Peyer's patch (tissue), 4 donors: ENCODE measurements at places on chromosomes 2 and 18. TPM values are rescaled to one million over a fixed set of nuclear protein-coding genes. Genes with fewer than 3 reads are reported as not detected.
A peak's percentile ranks its signal among the peaks of the same experiment; 100 is the strongest.

GRCh38 chr2:239297142-239298004, 103.4 kb downstream of the HDAC4 start:
- no peaks in the 10 kb centered on the region for H3K27me3 ChIP-seq
- peak; percentile 44 for DNase-seq
- H3K36me3 ChIP-seq: no peaks in the 10 kb centered on the region

GRCh38 chr18:43542016-43542415, 264.7 kb upstream of the SYT4 start:
- H3K36me3 ChIP-seq: no peaks in the 10 kb centered on the region
- H3K27me3 ChIP-seq: no peaks in the 10 kb centered on the region
- DNase-seq: no peak
- H3K27ac ChIP-seq: no peak overlapping the region
- no peak overlapping the region for H3K4me3 ChIP-seq

DNA sequence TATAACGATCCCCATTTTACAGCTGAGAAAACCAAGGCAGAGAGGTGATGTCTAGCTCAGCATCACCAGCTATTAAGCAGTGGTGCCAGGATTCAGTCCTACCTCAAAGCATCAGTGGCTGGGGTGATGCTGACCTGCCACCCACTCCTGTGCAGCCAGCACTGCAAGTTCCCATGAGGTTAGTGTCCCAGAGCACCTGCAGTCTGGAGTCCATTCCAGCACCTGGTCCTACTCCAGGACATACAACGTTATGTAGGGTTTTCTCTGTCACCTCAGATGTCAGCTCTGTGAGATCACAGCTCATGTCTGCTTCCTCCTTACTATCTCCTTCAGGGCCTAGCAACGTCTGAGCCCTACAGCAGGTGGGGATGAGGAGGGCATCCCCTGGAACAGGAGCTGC, 328.0 kb upstream of the HS6ST1 start:
- H3K4me3 ChIP-seq: no peak overlapping the region
- H3K4me1 ChIP-seq: no peaks in the 10 kb centered on the region
- no peak overlapping the region for H3K27ac ChIP-seq
- no peaks in the 10 kb centered on the region for H3K36me3 ChIP-seq
- DNase-seq: no peak
- H3K27me3 ChIP-seq: no peaks in the 10 kb centered on the region

DNA sequence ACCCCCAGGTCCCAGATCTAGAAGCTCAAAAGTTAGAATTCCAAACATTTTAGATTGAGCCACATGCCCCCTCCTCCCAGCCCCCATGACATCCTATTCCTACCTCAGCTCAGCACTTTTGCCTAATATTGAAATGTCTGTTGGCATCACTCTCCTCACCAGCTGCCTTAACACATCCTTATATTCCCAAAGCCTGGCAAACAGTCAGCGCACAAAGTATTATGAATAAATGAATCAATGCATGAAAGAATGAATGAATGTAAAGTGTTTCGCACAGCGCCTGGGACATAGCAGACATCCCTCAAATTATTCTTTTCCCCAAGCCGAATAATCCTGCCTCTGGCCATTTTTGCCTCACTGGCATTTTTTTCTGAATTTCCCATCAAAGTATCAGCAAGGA, 175.8 kb downstream of the TNS1 start:
- H3K4me3 ChIP-seq: no peak overlapping the region
- H3K27ac ChIP-seq: no peak overlapping the region
- H3K27me3 ChIP-seq: no peaks in the 10 kb centered on the region
- no peaks in the 10 kb centered on the region for H3K36me3 ChIP-seq
- no peak for DNase-seq

GRCh38 chr2:1829796-1830195, 85.5 kb upstream of the PXDN start:
- DNase-seq: no peak
- no peaks in the 10 kb centered on the region for H3K36me3 ChIP-seq
- H3K27ac ChIP-seq: no peak overlapping the region
- H3K4me3 ChIP-seq: no peak overlapping the region

DNA sequence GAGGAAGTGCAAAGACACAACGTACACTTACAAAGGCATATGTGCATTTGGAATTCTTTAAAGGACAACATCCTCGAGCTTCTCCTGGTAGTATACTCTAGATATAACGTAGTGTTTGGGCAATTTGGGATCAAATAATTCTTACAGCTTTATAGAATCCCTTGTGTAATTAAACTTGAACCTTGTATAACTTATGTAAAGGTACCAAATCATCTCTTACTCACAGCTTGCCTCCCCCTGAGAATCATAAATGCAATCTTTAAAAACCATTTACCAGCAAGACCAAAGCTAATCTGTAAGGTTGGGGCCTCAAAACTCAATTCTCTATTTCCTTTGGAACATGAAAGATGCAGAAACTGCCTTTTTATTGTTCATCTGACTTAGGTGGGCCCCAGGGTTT, 12.2 kb upstream of the TNP1 start:
- H3K4me3 ChIP-seq: no peak overlapping the region
- no peaks in the 10 kb centered on the region for H3K4me1 ChIP-seq
- DNase-seq: no peak
- no peak overlapping the region for H3K27ac ChIP-seq

DNA sequence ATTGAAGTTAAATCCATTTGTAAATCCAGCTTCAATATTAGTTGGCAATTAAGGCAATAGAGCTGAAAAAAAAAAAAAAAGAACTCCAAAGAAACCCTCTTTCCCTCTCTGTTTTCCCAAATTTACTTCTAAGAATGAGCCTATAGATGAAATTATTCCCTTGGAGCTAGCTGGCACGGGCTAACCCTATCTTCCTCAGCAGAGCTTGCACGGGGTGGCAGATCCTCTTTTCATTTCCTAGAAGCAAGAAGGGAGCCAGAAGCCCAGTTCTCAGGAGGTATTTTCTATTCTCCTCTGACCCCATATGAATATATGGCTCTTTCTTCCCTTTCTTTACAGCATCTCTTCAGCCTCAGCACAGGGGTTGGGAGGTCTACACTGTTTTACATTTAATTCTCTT, 426.0 kb downstream of the TGIF1 start:
- no peak overlapping the region for H3K4me3 ChIP-seq
- no peak for DNase-seq
- H3K36me3 ChIP-seq: no peaks in the 10 kb centered on the region
- no peak overlapping the region for H3K27ac ChIP-seq
- no peaks in the 10 kb centered on the region for H3K4me1 ChIP-seq

DNA sequence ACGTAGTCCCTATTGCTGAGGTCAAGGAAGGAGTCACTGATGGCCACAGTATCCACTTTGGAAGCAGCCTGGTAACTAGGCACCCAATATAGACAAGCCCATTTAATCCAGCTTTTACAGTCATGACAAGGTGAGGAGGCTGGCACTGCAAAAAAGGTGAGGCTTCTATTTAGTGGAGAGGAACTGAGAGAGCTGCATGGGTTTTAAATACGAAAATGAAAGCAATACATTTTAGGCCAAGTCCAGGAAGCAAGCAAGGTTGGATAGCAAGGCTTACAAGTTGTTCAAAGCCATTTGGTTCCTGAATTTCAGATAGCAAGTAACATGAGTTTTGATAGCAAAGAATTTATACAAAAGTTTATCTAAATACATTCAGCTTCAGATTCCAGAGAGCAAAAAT, 80.4 kb downstream of the SGPP2 start:
- H3K4me3 ChIP-seq: no peak overlapping the region
- no peaks in the 10 kb centered on the region for H3K4me1 ChIP-seq
- DNase-seq: no peak

GRCh38 chr18:49398331-49398730, 62.1 kb downstream of the DYM start:
- no peak overlapping the region for H3K27ac ChIP-seq
- H3K4me1 ChIP-seq: peaks cover 5% of the 10 kb centered on the region
- no peak for DNase-seq
- H3K27me3 ChIP-seq: no peaks in the 10 kb centered on the region

DNA sequence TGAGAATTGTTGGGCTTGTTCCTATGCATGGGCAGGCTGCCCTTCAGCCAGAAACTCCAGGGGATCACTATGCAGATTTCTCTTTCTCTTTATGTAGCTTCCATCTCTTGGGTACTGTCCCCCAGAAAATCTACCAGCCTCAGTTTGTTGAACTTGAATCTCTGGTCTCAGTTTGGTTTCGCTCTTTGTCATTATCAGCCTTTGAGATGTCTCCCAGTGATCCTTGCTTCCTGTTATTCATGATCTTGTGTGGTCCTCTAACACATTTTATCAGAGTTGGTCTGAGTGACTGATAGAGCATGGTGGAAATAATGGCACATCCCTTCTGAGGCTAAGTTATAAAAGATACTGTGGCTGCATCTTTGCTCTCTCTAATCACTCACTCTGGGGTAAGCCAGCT, 7.8 kb downstream of the TMEM87B start:
- H3K4me3 ChIP-seq: no peak overlapping the region
- no peak for DNase-seq
- H3K4me1 ChIP-seq: no peaks in the 10 kb centered on the region
- no peaks in the 10 kb centered on the region for H3K36me3 ChIP-seq
- no peaks in the 10 kb centered on the region for H3K27me3 ChIP-seq
- H3K27ac ChIP-seq: no peak overlapping the region

DNA sequence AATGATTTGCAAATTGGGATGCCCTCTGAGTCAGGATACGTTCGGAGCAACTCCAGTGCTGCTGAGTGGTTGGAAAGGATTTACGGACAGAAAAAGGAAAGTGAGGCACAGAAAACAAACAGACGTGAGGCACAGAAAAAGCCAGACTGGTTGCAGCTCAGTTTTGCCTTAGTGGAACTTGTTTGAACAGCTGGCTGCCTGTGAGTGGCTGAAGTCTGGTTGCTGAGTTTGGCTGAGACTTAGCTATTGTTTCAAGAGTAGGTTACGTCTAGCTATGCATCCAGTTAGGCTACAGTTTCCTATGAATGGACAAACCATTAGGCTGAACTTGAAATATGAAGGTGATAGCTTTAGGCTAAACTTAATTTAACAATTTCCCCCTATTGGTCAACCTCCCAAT, 256.6 kb downstream of the VAPA start:
- H3K27me3 ChIP-seq: no peaks in the 10 kb centered on the region
- DNase-seq: no peak
- no peak overlapping the region for H3K27ac ChIP-seq
- H3K4me1 ChIP-seq: no peaks in the 10 kb centered on the region
- no peaks in the 10 kb centered on the region for H3K36me3 ChIP-seq

DNA sequence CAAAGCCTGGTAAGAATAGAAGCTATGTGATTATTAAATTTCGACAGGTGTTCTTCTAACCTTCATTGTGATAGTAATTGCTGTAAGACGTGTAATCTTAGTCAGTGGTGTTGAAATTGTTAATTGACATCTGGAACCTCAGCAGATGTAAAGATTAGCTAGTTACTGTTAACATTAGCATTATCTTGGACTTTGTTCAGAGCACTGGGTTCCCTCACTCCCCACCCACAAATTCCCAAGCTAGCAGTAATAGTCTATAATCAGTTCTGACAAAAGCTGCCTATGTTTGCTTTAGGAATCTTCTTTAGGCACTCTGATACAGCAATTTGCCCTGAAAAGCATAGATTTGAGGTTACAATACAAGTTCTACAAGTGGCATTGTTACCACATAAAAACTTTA, 233.7 kb downstream of the EN1 start:
- no peaks in the 10 kb centered on the region for H3K4me1 ChIP-seq
- H3K27ac ChIP-seq: no peak overlapping the region
- H3K4me3 ChIP-seq: no peak overlapping the region
- H3K27me3 ChIP-seq: no peaks in the 10 kb centered on the region

DNA sequence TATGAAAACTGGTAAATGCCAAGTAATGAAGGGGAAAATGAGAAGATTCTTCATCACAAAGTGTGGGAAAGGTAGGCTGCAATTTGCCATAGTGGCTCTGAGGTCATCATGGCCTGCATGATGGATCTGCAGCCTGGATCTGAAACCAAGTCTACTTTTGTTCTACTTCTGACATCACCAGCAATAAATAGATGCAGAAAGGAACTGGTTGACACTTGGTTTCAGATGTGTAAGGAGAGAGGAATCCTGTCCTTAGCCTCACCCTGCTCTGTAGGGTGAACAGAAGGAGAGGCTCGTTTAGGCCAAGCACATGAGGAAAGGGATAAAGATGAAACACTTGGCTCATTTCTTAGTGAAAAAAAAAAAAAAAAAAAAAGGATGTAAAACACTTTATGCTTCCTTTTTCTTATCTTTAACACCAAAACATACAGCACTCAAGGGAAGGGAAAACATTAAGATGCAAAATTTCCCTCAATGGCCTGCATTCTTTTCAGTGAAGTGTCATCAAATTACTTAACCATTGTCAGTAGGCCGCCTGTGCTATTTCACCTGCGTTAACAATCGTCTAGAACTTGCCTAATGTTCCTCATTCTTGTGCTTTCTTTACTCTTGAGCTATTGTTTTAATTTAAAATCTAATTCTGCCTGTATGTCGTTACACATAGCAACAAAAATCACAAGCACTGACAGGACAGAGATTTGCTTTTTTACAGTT, 3.9 kb downstream of the NEB start:
- DNase-seq: no peak
- no peaks in the 10 kb centered on the region for H3K27me3 ChIP-seq
- H3K4me3 ChIP-seq: no peak overlapping the region

DNA sequence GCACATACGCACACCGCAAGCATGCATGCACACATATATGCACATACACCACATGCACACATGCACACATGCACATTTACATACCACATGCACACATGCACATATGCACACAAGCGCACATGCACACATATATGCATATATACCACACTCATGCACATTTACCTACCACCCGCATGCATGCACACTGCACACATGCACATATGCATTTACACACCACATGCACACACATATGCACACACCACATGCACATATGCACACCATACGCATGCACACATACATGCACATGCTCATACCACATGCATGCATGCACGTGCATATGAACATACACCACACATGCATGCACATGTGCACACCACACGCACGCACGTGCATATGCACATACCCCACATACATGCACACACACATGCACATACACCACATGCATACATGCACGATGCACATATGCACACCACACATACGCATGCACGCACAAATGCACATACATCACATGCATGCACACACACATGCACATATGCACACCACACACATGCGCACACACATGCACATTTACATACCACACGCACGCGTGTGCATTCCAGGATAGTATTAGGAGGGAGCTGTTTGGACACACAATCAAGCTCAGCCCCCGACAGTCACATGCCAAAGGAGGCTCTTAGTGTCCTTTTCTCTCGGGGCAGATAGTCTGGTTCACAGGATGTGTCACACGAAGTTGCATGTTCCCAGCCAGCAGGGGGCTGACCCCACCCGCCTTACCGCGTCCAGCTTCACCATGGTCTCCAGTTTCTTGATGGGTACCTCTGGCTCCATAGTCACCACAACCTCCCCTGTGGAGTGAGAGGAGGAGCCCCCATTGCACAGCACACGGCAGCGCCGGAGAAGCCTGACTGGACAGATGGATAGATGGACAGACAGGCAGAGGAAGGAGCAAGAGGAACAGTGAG, 5.9 kb downstream of the OTOF start:
- no peak overlapping the region for H3K4me3 ChIP-seq
- no peaks in the 10 kb centered on the region for H3K4me1 ChIP-seq
- no peak overlapping the region for H3K27ac ChIP-seq

The FAM237A gene
- total RNA-seq: not detected

The ATOH8 gene
- 5.3 TPM for total RNA-seq

The CRYGD gene
- not detected for total RNA-seq

The IL1RL2 gene
- total RNA-seq: not detected

The RSAD2 gene
- 1.2 TPM for total RNA-seq

The CTNNA2 gene
- 0.67 TPM for total RNA-seq
